ENCODE measurements at places on chromosomes 3 and 15.

DNA sequence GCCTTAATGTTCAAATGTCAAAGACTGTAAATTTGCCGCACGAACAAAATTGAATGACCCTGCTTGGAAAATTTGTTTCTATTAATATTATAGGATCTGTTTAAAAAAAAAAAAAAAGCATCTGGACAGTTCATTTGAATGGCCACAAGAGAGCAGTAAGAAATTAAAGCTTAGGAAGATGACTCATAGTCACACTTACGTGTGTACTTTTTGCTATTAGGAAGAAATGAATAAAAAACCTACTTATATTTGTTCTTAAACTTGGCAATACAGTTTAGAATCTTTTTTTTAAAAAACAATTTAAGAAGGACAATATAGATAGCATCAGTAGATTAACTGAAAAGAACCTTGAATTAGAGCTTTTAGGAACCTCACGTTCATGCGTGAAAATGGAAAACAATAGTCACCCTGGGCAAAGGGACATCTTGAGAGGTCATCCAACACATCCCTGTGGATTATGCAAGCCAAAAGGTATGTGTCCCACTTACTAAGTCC, 621.8 kb downstream of the MECOM start:
- no peak for DNase-seq

GRCh38 chr3:10625323-10625722, 119.9 kb upstream of the ATP2B2 start:
- no peak for DNase-seq

GRCh38 chr3:48423883-48424695, 5.8 kb downstream of the PLXNB1 start:
- DNase-seq = no peak

GRCh38 chr3:8767667-8768363, 1.6 kb downstream of the OXTR start:
- peak; percentile 16 for DNase-seq

GRCh38 chr15:77508541-77509243, 88.0 kb downstream of the HMG20A start:
- DNase-seq = no peak

DNA sequence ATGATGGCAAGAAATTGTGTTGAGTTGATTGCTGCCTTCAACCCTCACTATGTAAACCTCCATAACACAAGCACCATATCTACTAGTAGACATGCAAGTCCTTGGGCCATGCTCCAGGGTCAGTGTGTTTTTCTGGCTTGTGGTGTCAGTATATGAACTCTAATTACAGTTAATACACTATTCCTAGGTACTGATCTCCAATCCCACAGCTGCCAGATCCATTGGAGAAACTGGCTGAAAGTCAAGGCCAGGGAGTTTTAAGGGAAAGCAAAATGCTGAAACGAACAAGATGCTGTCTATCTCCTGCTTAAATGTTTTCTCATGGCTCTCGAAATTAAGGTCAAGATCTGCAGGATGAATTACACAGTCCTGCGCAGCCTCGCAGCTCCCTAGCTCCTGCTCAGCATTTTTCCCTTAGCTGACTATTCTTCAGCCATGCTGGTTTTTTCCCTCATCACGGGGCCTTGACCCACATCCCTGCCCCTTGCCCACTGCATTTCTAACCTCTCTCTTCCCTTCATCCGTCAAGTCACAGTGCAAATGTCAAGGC, 425.0 kb upstream of the ADAMTS9 start:
- DNase-seq = no peak

GRCh38 chr3:182755712-182756111, 37.6 kb upstream of the ATP11B start:
- DNase-seq = no peak

DNA sequence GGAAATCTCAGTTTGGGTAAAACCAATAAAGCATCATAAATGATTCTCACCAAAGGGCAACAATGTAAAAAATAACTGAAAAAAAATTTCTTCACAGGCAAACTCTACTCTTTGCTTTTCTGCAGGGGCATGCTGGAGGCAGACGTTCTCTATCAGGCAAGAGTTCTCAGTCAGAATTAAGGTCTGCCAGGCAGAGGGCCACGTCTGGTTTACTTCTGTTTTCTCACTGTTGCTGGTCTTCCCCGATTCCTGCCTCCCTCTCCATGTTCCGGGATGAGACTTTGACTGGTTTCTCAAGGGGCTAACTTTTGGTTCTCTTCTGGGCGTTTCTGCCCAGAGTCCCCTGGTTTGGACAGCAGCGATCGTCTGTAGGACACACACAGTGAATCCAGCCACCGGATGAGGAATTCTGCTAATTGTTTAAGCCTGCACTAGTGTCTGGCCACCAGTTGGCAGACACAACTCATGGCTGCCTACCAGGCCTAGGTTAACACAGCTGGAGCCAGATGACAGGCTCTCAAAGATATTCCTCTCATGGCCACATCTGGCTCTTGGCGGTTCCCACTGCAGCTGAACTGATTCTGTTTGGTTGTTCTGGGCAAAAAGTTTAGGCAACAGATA, 273.1 kb downstream of the FOXP1 start:
- no peak for DNase-seq

GRCh38 chr3:169384573-169384972, 278.9 kb downstream of the MECOM start:
- no peak for DNase-seq

DNA sequence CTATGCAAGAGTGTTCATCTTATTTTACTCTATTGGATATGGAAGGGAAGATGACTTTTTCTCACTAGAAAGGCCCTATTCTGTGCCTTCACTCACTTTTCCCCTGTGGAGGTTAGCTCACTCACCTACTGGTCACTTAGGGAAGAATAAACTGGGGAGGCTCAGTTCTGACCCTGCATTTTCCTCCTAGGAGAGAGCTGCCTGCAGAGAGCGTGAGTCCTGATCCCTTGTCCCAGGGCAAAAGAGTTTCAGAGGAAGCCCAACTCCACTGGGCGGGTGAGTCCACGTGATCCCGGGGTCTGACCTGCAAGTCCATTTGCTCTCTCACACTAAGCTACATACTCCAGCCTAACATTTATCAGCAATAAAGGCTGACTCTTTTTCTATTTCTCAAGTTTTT, 8.4 kb downstream of the MORC1 start:
- DNase-seq = no peak

GRCh38 chr3:112338021-112338726, 5.2 kb downstream of the CD200 start:
- DNase-seq = no peak

DNA sequence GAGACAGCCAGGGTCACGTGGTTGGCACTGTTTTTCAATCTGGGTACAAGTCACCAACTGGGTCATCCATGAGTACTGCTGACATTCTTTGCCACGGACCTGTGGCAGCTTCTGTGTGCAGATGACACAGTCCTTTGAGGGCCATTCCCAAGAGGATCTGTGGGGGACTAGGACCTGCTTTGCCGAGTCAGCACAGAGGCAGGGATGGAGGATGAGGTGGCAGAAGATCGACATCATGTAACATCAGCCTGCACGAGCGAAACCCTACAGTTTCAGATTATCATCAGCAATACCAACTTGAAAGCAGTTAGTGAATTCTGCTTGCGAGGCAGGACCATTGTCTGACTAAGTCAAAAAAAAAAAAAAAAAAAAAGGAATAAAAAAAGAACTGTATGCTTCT, 227.7 kb downstream of the FOXP1 start:
- DNase-seq = peak; percentile 67

DNA sequence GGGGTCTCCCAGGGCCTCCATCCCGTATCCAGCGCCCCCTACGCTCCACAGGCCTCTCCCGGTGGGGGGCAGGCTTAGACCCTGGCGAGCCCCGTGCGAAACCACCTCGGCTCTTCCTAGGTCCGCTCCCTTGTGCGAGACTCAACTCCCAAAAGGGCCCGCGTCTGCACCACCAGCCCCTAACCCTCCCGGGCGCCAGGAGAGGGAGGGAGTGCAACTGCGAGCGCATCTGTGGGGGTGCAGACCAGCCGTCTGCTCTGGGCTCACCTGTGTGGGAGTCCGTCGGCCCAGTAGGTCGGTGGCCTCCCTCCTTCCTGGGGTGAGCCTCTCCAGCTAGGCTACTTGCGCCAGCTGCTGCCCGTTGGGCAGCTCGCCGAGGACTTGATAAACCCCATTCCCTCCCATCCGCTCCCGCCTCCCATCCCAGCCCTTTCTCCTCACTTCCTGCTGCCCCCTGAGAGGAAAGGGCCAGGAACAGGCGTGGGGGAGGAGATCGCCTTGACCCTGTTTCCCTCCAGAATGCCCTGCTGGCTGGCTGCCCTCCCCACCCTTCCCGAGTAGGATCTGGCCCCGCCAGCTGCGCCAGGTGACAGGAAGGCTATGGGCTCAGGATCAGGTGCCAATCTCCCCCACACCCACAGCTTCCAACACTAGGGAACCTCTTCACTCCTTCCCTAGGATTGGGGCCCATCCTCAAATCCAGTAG, at the start of gene HYAL2:
HYAL2 (minus strand) TSS at position 360 of the 706 bp plus-strand sequence. CDS start 2,256 bp downstream, outside the sequence.
- DNase-seq = no peak

DNA sequence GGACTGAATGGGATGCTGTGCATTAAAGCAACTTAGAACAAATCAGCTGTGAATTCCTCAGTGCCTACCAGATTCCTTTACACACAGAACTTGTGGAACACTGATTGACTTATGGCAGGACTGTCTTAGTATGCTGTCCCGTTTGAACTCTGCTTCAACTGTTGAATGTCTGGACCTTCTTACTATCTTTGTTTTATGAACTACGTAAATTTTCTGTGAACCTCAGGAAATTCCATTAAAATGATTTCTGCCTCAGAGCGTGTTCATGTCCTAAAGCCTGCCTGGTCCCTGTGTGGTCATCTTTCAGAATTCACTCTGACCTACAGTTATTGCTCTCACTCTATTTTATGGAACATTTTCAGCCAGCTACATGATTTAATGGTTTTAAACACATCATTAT, 29.4 kb upstream of the FBN1 start:
- no peak for DNase-seq

DNA sequence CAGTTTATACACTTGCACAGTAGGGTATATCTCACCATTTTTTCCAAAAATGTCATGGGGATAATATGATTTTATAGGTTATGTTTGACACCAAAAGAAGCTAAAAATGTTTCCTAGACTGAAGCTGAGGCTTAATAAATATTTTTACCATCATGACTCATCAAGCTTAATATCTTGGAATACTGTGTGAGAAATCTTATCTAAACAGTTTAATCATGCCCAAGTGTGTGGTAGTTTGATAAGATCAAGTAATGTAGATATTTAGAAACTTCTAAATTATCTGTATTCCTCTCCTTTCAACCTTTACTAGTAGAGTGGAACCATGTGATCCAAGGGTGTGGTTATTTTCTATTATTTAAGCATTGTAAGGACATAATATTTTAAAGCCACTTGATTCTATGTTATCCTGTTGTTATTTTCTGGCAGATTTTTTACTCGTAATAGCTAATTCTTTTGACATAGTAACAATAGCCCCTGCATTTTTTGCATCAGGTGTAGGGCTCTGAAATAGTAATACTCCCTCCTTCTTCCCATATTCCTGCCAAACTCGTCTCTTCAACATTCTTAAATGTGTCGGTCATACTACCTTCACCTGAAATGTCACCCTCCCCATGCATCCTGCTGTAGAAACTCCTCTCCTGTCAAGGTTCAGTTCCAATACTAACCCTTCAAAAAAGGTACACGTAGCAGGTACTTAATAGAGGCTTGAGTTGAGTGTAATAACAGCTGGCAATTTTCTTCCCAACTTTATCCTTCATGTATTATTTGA, 729.6 kb downstream of the NLGN1 start:
- DNase-seq = no peak

- no peak for DNase-seq
These were observed 29.6 kb upstream of the GREM1 start for GRCh38 chr15:32688151-32688639.

- no peak for DNase-seq
These were observed 414.7 kb upstream of the ARRDC4 start for GRCh38 chr15:97545799-97546198.

DNA sequence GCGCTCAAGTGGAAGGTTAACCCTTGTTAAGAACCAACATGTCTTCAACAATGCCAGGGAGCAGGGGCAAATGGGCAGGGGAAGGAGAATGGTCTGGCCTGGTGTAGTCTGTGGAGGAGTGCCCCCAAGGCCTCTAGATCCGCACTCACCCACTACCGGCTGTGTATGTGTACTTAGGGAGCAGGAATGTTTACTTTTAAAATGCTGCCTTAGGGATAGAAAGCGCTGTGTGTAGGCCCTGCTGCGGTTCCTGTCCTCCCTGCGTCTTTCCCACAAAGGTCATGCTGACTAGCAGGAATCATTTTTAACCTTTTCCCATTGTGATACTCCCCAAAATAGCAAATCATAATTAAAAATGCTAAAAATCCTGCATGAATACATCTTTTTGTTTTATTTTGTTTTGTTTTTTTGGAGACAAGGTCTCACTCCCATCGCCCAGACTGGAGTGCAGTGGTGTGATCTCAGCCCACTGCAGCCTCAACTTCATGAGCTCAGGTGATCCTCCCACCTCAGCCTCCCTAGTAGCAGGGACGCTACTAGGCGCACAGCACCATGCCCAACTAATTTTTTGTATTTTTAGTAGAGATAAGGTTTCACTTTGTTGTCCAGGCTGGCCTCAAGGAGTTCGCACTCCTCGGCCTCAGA, 35.9 kb upstream of the CEMIP start:
- no peak for DNase-seq

GRCh38 chr3:184884359-184885017, 72.5 kb downstream of the VPS8 start:
- DNase-seq = no peak

GRCh38 chr3:126305427-126305826, 51.8 kb downstream of the KLF15 start:
- DNase-seq = no peak

DNA sequence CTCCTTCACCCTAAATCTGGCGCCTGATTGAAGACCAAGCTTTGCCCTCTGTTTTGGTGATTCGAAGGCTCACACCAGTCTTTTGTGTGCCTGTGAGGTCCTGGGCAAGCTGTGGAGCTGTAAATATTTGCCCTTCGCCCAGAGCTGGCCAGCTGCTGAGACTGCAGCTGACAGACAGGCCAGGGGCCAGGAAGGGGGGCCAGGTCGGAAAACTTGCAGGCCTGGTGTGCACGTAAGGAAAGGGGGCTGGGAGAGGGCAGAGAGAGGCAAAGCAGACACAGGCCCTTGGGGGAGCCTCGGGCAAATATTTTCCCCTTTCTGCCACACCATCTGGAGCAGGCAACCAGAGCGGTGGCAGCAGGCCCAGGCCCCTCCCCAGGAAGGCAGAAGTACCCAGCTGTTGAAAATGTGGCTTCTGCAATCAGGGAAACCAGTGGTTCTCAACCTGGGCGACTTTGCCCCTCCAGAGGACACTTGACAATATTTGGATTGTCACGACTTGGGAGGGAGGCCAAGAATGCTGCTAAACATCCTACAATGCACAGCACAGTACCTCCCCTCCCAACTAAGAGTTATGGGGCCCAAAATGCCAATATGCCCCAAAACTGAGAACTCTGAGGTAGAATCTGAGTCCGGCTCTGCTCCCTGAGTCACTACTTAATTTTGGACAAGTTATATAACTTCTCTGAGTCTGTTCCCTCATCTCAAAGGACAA, 2.5 kb downstream of the PDZRN3 start:
- DNase-seq = no peak

GRCh38 chr3:71121429-71122167, 461.9 kb downstream of the FOXP1 start:
- no peak for DNase-seq

- DNase-seq = peak; percentile 14
These were observed 1.1 kb downstream of the CMTM8 start for GRCh38 chr3:32239307-32240158.

All from activated CD4-positive, alpha-beta T cell treated with anti-CD3 and anti-CD28 coated beads, Interleukin-2, amount 50 U/mL, for 48 hours (primary cell).